ENCODE measurements at places on chromosomes 5 and 9. TPM values are rescaled to one million over a fixed set of nuclear protein-coding genes. Genes with fewer than 3 reads are reported as not detected.

Gene FOXI1
- not detected for total RNA-seq

Gene TPPP
- 2.7 TPM for total RNA-seq

Gene XRCC4
- total RNA-seq = 10.3 TPM

Gene CACNA1B
- not detected for total RNA-seq

Gene HAND1
- total RNA-seq = not detected

Gene GABRP
- total RNA-seq = not detected

Gene CER1
- not detected for total RNA-seq

Gene FOXD4L6
- total RNA-seq = under 0.01 TPM

Gene SPAG8
- not detected for total RNA-seq

Gene SLC34A1
- 0.14 TPM for total RNA-seq

Gene TRPM6
- total RNA-seq = under 0.01 TPM

Gene TMEM267
- 40.6 TPM for total RNA-seq

Gene INSL4
- not detected for total RNA-seq

Gene CSF2
- total RNA-seq = 0.50 TPM

Gene ADAMTS12
- total RNA-seq = under 0.01 TPM

Gene TAF1L
- under 0.01 TPM for total RNA-seq

Gene KIF20A
- 0.34 TPM for total RNA-seq

Gene RANBP3L
- not detected for total RNA-seq

Gene SH3PXD2B
- total RNA-seq = 47.7 TPM

Gene NUTM2F
- not detected for total RNA-seq

Gene GFI1B
- total RNA-seq = not detected

Gene SNAPC3
- 48.3 TPM for total RNA-seq

Gene IFNA13
- total RNA-seq = not detected

Gene NEURL1B
- total RNA-seq = 4.8 TPM

Gene SLC36A2
- not detected for total RNA-seq

Gene IRX2
- 8.5 TPM for total RNA-seq

Gene RNF183
- not detected for total RNA-seq

Gene CHD1
- total RNA-seq = 103 TPM

Gene KCNV2
- total RNA-seq = not detected

Gene PDE8B
- under 0.01 TPM for total RNA-seq

Gene SEC16A
- 66.3 TPM for total RNA-seq

Gene SPATA6L
- total RNA-seq = 2.7 TPM

Gene GPR151
- not detected for total RNA-seq

Gene STKLD1
- 0.07 TPM for total RNA-seq

Gene PCDHGB6
- total RNA-seq = 4.0 TPM

Gene FANCC
- 5.8 TPM for total RNA-seq

Gene BSPRY
- total RNA-seq = 6.1 TPM

Gene SLC44A1
- 74.0 TPM for total RNA-seq

Gene IFNW1
- total RNA-seq = not detected

Gene ENHO
- not detected for total RNA-seq

Gene LECT2
- not detected for total RNA-seq

Gene MARCHF3
- 0.36 TPM for total RNA-seq

Gene CDX1
- total RNA-seq = not detected

Gene NEUROG1
- total RNA-seq = not detected

Gene SNCAIP
- total RNA-seq = 0.07 TPM

Gene ANKRD31
- 0.34 TPM for total RNA-seq

Gene BBLN
- 31.3 TPM for total RNA-seq

Measured in nasal cavity respiratory epithelium epithelial cell of viscerocranial mucosa (primary cell).